Motor neuron (in vitro differentiated cells): ENCODE measurements at places on chromosomes 7 and 10. TPM values are rescaled to one million over a fixed set of nuclear protein-coding genes. Genes with fewer than 3 reads are reported as not detected.

Gene ZC3HAV1
- 4.8 and 5.0 TPM in 2 replicates for total RNA-seq

Gene CUZD1
- 1.7 and 1.9 TPM in 2 replicates for total RNA-seq

Gene MRC1
- total RNA-seq = 0.05 and 0.13 TPM in 2 replicates

Gene RSPH10B2
- 0.46 and 0.81 TPM in 2 replicates for total RNA-seq

GRCh38 chr7:30464231-30464671, 14.3 kb downstream of the NOD1 start:
- ATAC-seq = no peak

GRCh38 chr7:46725136-46725535, 804.1 kb upstream of the IGFBP3 start:
- peak; percentile 21 for ATAC-seq

DNA sequence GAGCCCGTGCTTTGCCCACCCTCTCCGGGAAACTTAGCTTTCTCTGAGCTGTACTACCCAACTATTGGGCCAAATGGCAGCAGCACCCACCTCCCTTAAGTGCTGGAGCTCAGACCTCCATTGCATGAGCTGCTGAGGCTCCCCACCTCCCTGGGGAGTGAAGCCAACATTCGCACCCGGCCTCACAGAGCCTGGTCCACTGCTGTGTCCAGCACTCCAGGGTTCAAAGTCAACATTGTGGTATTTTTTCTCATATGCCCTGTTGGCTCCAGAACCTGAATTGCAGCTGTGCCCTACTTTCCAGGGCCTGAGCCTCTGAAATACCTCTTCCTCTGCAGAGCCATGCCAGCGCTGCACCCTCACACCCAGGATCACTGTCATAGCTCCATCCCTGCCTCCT, 29.7 kb downstream of the ITGA8 start:
- no peak for ATAC-seq

DNA sequence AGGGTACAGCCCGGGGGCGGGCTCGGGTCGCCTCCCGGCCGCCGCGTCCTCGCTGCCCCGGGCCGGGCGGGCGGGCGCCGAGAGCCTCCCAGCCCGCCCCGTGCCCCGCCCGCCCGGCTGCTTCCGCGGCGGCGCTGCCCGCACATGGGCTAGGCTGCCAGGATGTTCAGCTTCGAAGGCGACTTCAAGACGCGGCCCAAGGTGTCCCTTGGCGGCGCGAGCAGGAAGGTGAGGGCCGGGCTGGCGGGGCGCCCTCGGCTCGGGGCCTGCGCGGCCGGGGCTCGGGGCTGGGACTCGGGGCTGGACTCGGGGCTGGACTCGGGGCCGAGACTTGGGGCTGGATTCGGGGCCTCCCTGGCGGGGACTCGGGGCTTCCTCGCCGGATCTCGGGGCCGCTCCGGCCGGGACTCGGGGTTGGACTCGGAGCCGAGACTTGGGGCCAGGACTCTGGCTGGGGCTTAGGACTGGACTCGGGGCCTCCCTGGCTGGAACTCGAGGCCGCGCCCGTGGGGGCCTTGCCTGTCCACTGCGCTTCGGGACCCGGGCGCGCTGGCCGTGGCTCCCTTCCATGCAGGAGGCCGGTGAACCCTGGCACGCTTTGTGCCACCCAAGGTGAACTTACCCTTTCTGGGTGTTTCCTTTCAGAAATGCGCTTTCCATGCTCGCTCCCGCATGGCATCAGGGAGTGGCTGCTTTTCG, 534 bp downstream of the UBE3C start:
- ATAC-seq = peak; percentile 78
